ENCODE measurements at places on chromosomes 2 and 18. TPM values are rescaled to one million over a fixed set of nuclear protein-coding genes. Genes with fewer than 3 reads are reported as not detected.

CDH20 gene
- total RNA-seq, result not detected

GRCh38 chr2:170213651-170214050 is 35.7 kb downstream of the MYO3B start:
- H3K4me3 ChIP-seq, result no peak overlapping the region
- no peaks in the 10 kb centered on the region for H3K4me1 ChIP-seq
- H3K27ac ChIP-seq, result no peak overlapping the region
- no peaks in the 10 kb centered on the region for H3K36me3 ChIP-seq

VIL1 gene
- total RNA-seq, result 301 TPM

DNA sequence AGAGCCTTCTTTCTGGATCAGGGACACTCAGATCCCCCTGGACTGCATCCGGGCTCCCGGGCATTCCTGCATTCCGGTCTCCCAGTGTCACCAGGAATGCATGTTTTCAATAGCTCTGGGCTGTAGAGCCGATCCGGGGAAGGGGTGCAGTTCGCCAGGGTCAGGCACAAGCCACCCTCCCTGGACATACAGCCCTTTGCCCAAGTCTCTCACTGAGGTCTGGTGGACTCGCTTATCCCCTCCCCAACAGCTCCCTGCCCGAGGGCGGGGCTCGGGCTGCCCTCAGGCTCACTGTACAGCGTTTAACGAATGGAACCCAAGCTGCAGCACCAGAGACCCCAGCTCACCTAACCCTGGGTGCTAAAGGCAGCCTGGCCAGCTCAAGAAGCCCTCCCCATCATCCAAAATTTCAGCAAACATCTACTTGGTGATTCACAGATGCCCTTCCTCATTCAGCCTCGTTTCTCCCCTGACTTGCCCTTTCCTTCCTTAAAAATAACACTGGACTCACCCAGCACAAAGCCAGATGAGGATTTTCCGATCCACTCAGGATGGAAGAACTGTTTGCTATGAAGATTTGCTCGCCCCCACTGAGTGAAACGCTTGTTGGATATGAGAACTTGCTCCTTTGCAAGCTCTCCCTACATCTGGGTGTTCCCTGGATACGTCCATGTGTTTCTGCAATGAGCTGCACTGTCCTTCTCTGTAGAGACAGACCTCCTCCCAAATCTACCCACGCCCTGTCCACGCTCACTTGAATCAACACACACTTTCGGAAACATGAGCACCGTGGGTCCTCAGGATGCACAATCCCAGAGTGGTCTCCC is 58.1 kb downstream of the PXDN start:
- no peak for DNase-seq
- H3K36me3 ChIP-seq, result no peaks in the 10 kb centered on the region
- no peak overlapping the region for H3K27ac ChIP-seq
- peaks cover 2% of the 10 kb centered on the region for H3K27me3 ChIP-seq
- no peak overlapping the region for H3K4me3 ChIP-seq

SLC8A1 gene
- total RNA-seq, result not detected

CCL20 gene
- total RNA-seq, result 223 TPM

PPP1R7 gene
- total RNA-seq, result 67.9 TPM

GRCh38 chr18:67599277-67599676 is 82.8 kb upstream of the DSEL start:
- no peak for DNase-seq
- no peak overlapping the region for H3K27ac ChIP-seq
- no peaks in the 10 kb centered on the region for H3K27me3 ChIP-seq
- no peaks in the 10 kb centered on the region for H3K36me3 ChIP-seq
- H3K4me3 ChIP-seq, result no peak overlapping the region

CSRNP3 gene
- total RNA-seq, result not detected

RND3 gene
- 0.73 TPM for total RNA-seq

- no peak overlapping the region for H3K4me3 ChIP-seq
- no peaks in the 10 kb centered on the region for H3K36me3 ChIP-seq
- H3K27ac ChIP-seq, result no peak overlapping the region
- H3K4me1 ChIP-seq, result no peaks in the 10 kb centered on the region
Measured at GRCh38 chr2:55459279-55459678, 39.6 kb upstream of the CCDC88A start.

SIX3 gene
- not detected for total RNA-seq

- H3K4me1 ChIP-seq, result peaks cover 26% of the 10 kb centered on the region
- peak overlapping the region; percentile 4 for H3K27ac ChIP-seq
- no peak overlapping the region for H3K4me3 ChIP-seq
- H3K27me3 ChIP-seq, result no peaks in the 10 kb centered on the region
Measured at GRCh38 chr2:36397728-36398413, 42.3 kb downstream of the CRIM1 start.

GRCh38 chr2:225737556-225737955 is 338.0 kb downstream of the NYAP2 start:
- H3K4me1 ChIP-seq, result no peaks in the 10 kb centered on the region
- H3K36me3 ChIP-seq, result no peaks in the 10 kb centered on the region
- DNase-seq, result no peak
- H3K27me3 ChIP-seq, result no peaks in the 10 kb centered on the region

SCN2A gene
- total RNA-seq, result 0.20 TPM

CIAO1 gene
- total RNA-seq, result 118 TPM

Data from HepG2 (cell line).